ENCODE measurements at places on chromosomes 11 and 22. TPM values are rescaled to one million over a fixed set of nuclear protein-coding genes. Genes with fewer than 3 reads are reported as not detected.

DNA sequence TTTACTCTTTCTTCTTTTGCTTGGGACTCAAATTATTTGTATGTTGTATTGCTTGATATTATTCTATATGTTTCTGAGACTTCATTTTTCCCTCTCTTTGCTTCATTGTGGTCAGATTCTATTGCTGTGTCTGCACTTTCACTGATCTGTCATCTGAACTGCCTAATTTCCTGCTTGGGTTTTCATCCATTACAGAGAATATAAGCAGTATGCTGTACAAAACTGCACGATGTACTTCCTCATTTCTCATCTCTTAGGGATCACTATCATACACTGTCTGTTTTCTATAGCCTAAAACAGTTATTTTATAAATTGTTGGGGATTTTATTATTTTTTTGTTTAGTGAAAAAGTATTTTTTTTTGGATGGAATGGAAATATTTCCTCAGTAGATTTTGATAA, 736.7 kb upstream of the ANO5 start:
- DNase-seq = no peak

DNA sequence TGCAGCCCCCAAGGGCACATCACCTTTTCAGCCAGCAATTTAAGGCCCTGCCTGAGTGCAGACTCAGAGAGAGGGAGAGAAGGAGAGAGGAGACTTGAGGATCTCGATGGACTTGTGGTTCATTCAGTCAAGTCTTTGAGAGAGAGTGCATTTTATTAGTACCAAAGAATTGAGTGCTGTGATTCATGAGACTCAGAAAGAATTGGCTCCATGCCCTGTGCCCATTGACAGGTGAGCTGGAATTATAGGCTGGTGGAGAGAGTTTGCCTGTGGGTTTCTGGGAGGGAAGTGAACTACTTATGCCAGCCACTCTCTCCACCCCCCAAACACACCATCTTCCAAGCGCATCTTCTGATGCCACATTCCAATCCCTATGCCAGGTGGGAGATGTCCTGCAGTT, 236.8 kb downstream of the MN1 start:
- no peak for DNase-seq

- DNase-seq = no peak
Measured at GRCh38 chr11:26558190-26558589, 13.9 kb downstream of the MUC15 start.

GRCh38 chr11:7846003-7846402, 49.3 kb upstream of the OR5P2 start:
- no peak for DNase-seq

DNA sequence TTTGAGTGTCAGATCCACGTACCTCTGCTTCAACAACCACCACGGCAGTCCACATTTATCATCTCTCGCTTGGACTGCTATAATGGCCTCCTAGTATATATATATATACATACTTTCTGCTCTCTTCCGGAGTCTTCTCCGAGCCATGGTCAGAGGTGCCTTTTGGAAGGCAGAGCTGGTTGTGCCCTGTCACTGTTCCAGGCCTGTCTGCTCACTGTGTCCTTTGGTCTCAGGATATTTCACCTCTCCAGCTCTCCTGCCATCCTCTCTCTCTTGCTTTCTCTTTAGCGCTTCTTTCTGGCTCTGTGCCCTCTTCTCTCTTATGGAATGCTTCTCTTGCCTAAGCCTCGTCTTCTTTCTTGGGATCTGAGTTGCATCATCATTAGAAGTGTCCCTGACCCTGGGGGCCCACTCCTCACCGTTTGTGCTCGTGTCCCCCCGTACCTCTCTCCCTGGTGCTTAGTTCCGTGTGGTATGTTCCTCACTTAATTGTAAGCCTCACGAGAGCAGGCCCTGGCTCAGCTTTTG, 86.1 kb upstream of the RASSF10 start:
- no peak for DNase-seq

- no peak for DNase-seq
Measured at GRCh38 chr11:20042811-20043341, 117.4 kb downstream of the DBX1 start.

DNA sequence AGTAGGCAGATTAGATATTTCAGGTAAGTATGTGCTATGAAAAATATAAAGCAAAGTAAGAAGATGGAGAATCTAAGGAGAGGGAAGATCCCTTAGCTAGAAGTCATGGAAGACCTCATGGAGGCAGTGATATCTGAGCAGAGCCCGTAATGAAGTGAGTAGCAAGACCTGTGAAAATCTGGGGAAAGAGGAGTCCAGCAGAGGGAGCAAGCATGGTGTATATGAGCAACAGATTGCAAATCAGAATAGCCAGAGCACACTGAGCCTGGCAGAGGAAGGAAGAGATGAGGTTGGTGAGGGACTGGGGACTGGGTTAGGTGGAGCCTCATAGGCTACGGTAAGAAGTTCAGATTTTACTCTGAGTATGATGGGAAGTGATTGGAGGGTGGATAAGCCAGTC, 9.4 kb downstream of the LHFPL7 start:
- no peak for DNase-seq

DNA sequence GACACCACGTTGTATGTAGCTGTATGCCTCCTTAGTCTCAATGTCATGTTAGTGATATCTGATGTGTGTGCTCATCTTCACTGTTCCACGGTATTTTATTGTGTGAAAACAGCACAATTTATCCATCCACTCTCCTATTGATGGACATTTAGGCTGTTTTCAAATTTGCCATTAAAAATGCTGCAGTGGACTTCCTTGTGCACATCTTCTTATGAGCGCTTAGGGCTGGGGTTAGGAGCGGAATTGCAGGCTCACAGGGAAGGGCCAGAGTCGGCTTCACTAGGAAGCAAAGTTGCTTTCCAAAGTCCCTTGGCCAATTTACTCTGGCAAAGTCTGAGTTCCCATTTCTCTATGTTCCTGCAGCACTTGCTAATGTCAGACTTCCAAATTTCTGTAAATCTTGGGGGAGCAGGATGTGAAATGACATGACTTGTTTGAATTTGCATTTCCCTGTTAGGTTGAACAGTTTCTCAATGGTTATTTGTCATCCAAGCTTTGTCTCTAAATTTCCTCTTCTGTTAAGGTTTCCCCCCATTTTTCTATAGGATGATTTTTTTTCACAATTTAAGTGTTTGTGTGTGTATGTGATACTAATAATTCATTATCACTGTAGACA, 75.4 kb downstream of the MYEOV start:
- DNase-seq = no peak

DNA sequence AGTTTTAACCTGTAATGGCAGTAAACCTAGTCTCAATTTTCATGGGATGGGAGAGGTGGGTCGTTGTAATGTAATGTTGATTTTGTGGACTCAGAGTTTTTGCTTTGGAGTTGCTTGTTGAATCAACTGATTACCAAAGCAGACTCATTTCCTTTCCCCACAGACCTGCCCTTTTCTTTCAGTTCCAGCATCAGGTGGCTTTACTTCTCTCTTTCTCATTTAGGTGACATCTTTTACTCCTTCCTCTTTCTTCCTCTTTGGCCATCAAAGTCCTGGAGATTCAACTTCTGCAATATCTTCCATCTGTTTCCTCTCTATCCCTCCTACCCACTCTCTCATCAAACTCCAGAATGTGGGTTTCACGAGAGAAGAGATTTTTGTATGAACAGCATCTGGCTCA, 313.9 kb downstream of the TMEM135 start:
- DNase-seq = no peak

DNA sequence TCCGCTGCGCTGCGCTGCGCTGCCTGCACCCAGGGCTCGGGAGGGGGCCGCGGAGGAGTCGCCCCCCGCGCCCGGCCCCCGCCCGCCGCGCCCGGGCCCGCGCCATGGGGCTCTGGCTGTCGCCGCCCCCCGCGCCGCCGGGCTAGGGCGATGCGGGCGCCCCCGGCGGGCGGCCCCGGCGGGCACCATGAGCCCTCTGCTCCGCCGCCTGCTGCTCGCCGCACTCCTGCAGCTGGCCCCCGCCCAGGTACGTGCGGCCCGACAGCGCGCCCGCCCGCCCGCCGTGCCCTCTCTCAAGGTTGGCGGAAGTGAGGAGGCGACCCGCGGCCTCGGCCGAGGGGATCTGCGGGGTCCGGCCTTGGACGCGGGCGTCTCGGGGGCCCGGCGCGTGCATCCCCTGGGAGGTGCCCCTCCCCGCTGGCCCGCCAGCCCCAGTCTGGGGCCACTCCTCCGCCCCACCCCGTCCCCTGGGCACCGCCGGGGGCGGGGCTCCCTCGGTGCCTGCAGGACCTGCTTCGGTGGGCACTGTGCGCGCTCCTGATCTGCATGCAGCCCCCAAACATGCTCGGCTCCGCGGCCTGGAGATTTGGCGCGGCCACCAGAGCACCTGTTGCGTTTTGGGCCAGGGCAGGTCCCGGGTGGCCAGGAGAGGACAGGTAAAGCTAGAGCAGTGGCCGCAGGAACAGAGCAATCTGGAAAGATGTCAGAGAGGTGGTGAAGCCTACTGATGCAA, 429 bp downstream of the VEGFB start:
- DNase-seq = peak; percentile 93

DNA sequence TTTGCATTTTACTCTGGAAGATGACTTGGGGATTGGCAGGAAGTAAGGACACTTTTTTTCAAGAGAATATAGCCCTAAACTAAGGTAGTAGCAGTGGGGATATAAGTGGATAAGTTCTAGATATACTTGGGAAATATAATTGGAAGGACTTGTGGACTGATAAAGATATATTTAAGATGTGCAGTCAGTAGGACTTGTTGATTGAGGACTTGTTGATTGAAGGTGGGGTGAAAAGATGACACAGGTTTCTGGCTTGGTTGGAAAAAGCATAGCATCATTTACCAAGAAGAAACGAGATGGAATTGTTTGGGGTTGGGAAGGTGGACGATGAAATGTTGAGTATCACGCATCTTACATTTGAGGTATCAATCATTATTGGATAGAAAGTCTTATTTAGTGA, 1.5 kb upstream of the TAF10 start:
- DNase-seq = no peak

- DNase-seq = no peak
Measured at GRCh38 chr11:102387043-102387781, 40.2 kb downstream of the BIRC2 start.

DNA sequence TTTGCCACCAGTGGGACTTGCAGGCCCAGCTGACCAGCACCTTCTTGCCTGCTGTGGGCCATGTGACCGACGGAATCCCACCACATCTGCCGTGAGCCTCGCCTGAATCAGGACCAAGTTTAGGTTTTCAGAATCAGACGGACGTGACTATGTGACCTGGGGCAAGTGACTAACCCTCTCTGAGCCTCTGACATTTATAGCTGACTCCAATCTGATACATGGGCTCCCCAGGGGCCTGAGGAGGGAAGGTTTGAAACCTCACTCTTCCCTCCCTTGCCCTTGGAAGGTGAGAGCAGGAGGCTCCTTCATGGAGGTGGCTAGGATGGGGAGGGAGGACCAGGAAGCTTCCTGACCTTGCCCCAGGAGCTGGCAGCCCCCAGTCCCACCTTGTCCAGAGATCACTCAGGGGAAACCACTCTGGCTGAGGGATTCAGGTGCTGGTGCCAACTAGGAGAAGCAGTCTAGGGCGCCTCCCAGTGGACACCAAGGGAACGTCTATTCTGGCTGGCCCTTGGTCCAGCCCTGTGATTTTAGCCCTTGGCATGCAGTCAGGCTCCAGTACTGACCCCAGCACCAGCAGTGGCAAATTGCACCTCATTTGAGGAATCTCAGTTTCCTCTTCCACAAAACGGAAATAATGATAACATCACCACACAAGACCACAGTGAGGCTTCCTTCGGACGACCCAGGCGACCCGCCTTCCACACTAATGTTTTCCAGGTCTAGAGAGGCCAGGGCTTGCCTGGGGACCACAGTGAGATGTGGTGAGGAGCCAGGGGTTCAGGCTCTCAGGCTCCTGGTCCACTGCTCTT, 47.2 kb upstream of the SYT7 start:
- no peak for DNase-seq

- DNase-seq = no peak
Measured at GRCh38 chr11:13061294-13061990, 52.3 kb downstream of the RASSF10 start.

DNA sequence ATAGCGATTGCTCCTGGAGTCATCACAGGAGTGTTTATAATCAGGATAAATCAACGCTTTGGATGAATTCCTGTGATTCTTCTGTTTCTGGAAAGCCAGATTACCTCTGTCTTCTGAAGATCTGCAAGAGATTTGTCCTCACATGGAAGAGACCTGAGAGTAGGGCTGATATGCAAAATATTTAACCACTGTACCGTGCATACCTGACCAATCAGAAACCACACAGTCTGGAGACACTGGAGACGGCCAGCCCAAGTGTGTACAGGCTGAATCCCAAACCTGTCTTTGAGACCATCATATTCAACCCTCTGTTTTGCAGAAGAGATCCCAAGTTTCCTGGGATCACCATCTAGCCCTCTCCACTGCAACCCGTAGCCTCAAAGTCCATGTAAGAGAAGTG, 50.4 kb upstream of the WT1 start:
- no peak for DNase-seq

DNA sequence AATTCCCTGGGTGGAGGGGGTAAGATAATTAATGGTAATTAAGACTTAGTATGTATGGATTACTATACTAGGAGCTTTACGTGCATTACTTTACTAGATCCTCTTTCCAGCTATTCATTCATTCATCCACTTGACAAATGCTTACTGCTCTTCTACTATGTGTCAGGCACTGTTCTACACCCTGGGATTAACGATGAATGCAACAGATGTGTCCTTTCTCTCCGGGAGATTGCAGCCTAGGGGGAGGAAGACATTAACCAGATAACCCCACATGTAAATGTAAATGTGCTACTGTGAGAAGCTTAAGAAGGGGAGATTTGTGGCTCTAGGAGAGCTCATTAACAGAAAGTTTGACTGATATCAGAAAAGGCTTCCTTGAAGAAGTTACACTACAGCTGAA, 1.7 kb downstream of the ANKK1 start:
- DNase-seq = no peak

GRCh38 chr11:70547386-70547785, 149.1 kb downstream of the CTTN start:
- DNase-seq = peak; percentile 31

GRCh38 chr11:45896422-45896984, 10.6 kb downstream of the FREY1 start:
- DNase-seq = no peak

DNA sequence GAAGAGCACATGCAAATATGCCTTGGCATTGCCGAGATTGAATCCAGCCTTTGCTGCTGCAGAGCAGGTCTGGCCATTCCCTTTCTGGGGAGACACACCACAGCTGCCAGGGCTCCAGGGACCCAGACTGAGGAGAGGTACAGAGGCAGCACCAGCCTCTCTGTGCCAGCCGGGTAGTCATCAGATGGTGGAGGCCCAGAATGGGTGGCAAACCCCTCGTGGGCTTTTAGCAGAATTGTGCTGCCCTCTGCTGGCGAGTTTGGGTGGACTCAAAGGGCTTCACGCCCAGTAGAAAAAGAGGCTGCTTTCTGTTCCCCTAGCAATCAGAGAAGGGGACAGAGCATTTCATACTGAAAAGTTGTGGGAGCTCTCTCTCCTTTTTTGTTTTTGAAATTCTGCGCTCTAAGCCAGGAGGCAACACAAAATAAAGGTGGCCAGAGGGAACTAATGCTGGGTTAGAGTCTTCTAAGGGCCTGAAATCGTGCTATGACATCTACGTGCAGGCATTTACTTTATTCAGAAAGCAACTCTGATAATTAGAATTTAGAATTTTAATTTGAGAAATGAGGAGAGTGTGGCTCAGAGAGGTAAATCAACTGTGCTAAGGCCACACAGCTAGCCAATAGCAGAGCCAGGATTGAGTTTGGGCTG, 158.8 kb upstream of the NAV2 start:
- DNase-seq = peak; percentile 91

- peak; percentile 71 for DNase-seq
Measured at GRCh38 chr11:126384449-126385070, 29.1 kb downstream of the ST3GAL4 start.

Gene C11orf97
- not detected for total RNA-seq

Gene CADM1
- 9.8 TPM for total RNA-seq

Gene RASD2
- not detected for total RNA-seq

Gene KREMEN1
- total RNA-seq = 30.5 TPM

Gene CTSF
- 11.4 TPM for total RNA-seq

Gene PRRG4
- total RNA-seq = 3.2 TPM

Gene CCDC73
- total RNA-seq = 0.64 TPM

Gene C22orf31
- total RNA-seq = not detected
